ENCODE measurements at places on chromosomes 12 and 14.
A peak's percentile ranks its signal among the peaks of the same experiment; 100 is the strongest.

- DNase-seq, result peak; percentile 59
Observed at GRCh38 chr14:75821831-75822521, 159.8 kb downstream of the TGFB3 start.

DNA sequence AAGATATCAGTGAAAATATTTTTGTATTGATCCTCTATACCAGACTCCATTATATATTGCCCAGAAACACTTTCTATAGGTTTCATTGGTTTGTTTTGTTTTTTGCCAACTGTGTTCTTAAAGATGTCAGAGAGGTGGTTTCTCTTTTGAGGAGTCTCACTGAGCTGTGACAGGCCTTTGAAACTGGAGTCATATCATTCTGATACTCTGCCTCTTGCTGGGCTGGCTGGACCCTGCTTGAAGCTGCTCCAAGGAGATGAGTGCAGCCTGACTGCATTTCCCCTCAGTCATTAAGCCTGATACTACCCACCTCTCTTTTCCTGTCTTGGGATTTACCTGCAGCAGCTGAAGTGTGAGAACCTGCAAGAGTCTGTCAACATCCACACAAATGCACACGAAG is 16.4 kb upstream of the TAS2R30 start:
- DNase-seq, result no peak

DNA sequence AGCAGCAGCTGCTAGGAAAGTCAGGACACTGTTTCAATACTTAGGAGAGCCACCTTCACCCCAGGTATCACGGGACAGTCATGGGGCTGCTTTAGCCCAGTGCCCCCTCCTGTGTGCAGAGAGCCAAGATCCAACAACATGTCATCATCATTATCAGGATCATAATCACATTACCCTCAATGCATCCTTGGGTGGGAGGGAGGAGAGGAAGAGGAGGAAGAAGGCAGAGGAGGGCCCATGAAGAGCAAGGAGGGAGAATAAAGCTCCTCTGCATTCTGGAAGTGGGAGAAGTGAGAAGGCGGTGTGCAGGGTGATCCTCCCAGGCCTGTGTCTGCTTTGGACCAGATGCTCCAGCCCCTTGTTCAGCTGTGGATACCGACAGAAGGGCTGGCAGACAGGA is 64.2 kb downstream of the TSPAN11 start:
- DNase-seq, result no peak

- DNase-seq, result no peak
Observed at GRCh38 chr12:131723532-131723931, 12.6 kb downstream of the SFSWAP start.

DNA sequence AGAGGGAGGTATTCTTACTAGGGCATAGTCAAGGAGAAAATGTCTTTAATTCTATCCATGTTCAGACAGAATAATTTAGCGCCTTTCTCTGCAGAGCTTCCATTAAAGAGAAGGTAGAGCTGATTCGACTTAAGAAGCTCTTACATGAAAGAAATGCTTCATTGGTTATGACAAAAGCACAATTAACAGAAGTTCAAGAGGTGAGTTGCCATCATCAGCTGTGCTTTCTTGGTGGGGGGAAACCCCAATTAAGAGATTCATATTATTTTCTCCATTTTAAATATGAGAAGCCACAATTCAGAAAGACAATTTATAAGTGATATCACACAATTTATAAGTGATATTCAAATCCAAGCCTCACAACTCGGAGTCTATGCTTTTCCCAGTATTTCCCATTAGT is 27.8 kb downstream of the RPGRIP1 start:
- no peak for DNase-seq

DNA sequence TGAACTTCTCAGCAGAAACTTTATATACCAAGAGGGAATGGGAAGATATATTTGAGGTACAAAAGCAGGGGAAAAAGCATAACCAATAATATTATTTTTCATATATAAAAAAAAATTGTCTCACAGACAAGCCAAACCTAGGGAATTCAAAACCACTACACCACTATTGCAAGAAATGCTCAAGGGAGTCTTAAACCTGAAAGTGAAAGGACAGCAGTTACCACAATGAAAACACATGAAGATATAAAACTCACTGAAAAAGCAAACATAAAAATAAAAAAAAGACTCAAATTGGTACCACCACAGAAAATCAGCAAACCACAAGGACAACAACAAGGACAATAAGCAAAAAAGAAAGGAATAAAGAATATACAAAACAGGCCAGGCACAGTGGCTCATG is 131.9 kb downstream of the CEP128 start:
- DNase-seq, result no peak

DNA sequence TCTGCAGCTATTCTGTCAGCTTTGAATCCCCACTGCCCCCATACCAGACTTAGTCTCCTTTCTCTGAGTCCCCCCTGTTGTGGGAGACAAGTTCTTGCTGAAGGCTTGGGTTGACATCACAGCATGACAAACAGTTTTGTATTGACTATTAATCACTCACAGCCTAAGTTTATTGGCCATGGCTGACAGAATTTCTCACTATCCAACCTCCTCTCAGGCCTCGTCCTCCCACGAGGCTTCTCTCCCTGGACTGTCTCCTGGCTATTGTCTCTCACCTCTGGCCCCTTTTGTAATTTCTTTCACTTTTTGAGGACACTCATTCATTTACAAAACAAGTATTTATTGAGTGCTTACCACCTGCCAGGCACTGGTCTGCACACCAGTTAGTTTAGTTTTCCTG is 35.2 kb upstream of the DCD start:
- no peak for DNase-seq

- DNase-seq, result no peak
Observed at GRCh38 chr14:77791225-77791600, 8.7 kb upstream of the ADCK1 start.

- peak; percentile 73 for DNase-seq
Observed at GRCh38 chr12:109542014-109542413, 31.3 kb downstream of the MMAB start.

- peak; percentile 32 for DNase-seq
Observed at GRCh38 chr12:50275556-50275955, 7.8 kb downstream of the LIMA1 start.

GRCh38 chr14:102046337-102047278 is 40.2 kb downstream of the HSP90AA1 start:
- peak; percentile 42 for DNase-seq

GRCh38 chr14:103328941-103329340 is 5.1 kb upstream of the EIF5 start:
- DNase-seq, result no peak

DNA sequence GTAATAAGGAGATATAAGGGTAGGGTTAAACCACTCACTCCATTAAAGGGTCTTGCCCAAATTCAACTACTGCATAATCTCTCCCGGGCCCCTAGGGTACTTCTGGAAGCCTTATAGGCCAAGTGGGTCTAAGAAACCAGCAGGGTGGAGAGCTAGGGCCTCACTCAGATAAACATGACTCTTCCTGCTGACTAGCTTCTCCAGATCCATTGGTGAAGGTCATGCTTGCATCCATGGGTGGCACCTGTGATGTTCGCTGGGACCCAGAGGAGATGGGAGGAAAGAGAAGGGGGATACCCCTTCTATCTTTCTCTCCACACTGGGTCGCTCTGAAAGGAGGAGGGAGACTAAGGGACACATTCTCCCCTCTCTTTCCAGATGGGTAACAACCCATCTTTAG is 36.1 kb upstream of the HIGD1C start:
- DNase-seq, result peak; percentile 52

DNA sequence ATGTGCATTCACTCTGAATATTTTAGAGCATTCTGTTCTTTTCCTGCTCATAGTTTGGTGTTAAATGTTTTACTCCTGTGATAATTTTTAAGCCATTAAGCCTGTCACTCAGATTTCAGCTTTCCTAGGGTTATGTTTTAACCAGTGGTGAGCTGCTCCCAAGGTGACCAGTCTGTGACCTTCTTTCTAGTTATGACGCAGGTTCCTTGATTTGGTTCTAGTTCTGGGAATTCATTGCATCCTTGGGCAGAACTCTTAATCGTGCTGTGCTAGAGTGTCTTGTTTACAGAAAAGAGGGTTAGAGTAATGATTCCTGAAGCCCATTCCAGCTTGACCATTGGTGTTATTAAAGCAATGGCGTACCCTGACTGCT is 2.2 kb downstream of the GABARAPL1 start:
- DNase-seq, result peak; percentile 77

GRCh38 chr14:101221549-101222160 is 318.1 kb upstream of the RTL1 start:
- DNase-seq, result no peak

- peak; percentile 19 for DNase-seq
Observed at GRCh38 chr12:110245369-110245772, 35.7 kb upstream of the ATP2A2 start.

- DNase-seq, result no peak
Observed at GRCh38 chr12:82187011-82187410, 171.2 kb downstream of the CCDC59 start.

GRCh38 chr12:131827961-131828534 is at the start of gene MMP17:
Gene MMP17 (plus strand): TSS chr12:131828393. CDS start chr12:131828495, 102 bp downstream.
- DNase-seq, result peak; percentile 21

DNA sequence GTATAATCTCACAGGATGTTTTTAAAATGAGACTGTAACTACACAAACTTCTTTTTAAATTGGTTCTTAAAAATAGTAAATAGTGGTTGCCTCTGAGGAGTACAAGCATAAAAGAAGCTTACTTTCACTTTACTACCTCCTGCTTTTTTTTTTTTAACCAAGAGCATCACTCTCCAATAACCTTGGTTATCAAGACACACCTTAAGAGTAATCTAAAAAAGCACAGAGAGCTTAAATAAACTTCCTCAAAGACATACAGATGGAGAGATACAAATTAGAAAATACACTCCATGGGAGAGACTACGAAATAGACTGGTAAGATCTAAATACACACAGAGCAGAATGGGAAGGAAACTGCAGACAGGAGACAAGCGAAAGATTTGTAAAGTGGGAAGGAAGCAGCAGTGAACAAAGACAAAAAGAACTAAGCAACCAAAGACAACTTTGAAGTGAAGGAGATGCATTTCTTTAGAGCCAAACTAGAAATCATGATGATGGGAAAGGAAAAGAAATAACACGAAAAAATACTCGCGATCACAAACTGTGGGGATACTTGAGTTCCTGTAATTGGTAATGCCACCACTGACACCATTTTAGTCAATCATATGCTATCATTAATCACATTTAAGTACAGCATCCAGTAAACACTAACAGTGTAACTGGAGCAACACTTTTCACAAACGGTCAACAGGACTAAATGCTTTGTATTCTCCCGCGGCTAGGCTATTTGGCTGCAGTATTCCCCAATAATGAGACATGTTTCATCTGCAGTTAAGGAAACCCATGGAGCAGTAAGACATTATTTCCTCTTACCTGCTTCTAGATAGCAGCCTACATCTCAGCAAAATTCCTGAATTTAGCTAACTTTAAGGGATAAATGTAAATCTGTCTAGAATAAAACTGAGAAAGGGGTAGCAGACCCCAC is 8.2 kb downstream of the SINHCAF start:
- peak; percentile 23 for DNase-seq

DNA sequence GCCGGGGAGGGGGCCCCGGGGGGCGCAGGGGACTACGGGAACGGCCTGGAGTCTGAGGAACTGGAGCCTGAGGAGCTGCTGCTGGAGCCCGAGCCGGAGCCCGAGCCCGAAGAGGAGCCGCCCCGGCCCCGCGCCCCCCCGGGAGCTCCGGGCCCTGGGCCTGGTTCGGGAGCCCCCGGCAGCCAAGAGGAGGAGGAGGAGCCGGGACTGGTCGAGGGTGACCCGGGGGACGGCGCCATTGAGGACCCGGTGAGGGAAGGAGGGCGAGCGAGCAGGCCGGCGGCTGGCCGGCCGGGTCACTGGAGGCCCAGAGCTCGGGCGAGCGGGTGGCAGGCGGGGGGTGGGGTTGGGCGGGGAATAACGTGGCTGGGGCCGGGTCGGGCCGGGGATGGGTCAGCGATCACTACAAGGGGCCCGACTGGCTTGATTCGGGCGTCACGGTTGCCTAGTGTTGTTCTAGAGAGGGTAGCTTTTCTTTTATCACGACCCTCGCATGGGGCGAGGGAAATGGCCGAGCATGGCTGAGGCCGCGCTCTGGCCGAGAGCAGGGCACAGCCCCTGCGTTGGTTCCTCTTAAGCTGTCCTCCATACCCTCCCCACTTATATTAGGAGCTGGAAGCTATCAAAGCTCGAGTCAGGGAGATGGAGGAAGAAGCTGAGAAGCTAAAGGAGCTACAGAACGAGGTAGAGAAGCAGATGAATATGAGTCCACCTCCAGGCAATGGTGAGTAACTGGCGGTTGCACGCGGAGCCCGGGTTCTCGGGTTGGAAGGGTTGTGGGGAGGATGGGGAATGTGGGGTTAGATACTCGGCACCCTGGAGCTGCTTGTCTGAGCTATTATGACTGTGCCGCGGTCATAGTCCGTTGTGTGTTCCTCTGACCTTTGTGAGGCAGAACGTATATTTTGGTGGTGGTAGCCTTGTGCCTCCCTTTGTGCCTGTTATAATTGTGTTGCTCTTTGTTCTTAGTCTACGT is 603 bp downstream of the PABPN1 start:
- peak; percentile 66 for DNase-seq

- DNase-seq, result peak; percentile 11
Observed at GRCh38 chr14:53430870-53431269, 277.7 kb upstream of the DDHD1 start.

- no peak for DNase-seq
Observed at GRCh38 chr12:6945613-6946012, 1.8 kb downstream of the C12orf57 start.

GRCh38 chr12:111699-112493 is 45.3 kb downstream of the IQSEC3 start:
- DNase-seq, result no peak

- no peak for DNase-seq
Observed at GRCh38 chr12:46659824-46660223, 166.0 kb downstream of the SLC38A4 start.

DNA sequence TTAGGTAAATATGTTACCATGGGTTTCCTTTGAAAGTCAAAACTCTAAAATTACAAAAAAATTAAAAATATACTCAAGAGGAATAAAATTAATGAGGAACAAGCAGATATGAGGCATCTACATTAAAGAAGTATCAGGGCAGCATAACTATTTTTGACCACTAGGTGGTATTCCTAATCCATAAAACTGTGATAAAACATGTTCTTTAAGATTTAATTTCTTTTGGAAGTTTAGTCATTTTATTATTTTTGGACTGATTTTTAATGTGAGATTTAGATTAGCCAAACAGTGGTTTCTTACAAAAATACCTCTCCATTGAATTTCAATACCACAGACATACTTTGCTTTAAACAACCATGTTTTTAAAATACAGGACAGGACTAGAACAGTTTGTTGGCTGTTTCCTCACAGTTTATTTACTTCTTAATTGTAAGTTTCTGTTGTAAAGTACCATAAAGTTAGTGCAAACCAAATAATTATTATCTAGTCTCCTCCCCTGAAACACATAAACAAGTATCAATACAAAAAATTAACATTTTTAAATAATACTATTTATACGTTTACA is 49.8 kb downstream of the NTS start:
- peak; percentile 31 for DNase-seq

- DNase-seq, result no peak
Observed at GRCh38 chr14:103534576-103535061, 5.6 kb downstream of the TRMT61A start.

DNA sequence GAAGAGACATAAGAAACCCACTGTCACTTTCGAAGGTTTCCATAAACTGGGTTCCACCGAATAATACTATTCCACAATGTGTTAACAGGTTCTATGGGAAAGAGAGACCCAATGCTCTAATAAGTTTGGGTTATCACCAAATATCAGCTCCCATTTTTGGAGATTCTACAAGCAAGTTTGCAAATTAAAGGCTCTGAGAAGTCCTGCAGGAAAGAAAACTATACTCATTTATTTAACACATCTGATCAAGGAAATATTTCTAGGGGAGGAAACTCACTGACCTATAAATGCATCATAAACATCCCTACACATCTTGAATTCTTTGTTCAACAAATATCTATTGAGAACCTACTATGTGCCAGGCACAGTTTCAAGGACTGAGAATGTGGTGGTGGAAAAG is 161.4 kb downstream of the KSR2 start:
- no peak for DNase-seq

- no peak for DNase-seq
Observed at GRCh38 chr12:109632342-109632741, 58.7 kb downstream of the MVK start.

All from amniotic epithelial cell (primary cell).